ENCODE measurements at places on chromosomes 6 and 20.
A peak's percentile ranks its signal among the peaks of the same experiment; 100 is the strongest.

DNA sequence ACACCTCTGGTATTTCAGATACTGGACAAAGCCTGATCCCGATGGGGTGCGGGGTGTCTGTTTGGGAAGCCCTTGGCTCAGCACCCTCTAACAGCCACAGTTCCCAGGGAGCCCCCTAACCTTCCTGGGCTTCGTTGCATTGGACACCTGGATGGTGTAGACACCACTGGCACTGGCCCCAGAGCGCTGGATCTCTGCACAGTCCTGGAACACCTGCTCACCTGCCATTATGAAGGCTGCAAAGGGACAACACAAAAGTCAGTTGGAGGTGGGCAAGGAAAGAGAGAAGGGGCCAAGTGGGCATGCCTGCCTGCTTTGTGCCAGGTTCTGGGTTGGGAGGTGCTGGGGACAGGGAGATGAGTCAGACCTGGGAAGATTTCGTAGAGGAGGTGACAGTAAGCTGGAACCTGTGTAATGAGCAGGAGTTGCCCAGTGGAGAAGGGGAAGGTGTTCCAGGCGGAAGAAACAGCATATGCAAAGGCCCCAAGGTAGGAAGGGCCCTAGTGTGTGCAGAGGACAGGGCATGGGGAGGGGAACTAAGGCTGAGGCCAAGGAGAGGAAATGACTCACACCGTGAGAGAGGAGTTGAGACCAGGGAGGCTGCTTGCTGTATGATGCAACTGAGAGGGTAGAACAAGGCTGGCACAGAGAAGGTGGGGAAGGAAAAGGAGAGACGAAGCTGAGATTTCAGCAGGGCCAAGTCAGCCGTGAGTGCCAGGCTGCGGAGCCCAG lies 34.9 kb downstream of the ANGPT4 start:
- DNase-seq = peak; percentile 50

- no peak for DNase-seq
Observed at GRCh38 chr6:33071569-33071968, 1.9 kb downstream of the HLA-DPA1 start.

- no peak for DNase-seq
Observed at GRCh38 chr20:45008521-45009049, 42.3 kb downstream of the STK4 start.

- DNase-seq = no peak
Observed at GRCh38 chr6:135604035-135604860, 106.7 kb upstream of the AHI1 start.

DNA sequence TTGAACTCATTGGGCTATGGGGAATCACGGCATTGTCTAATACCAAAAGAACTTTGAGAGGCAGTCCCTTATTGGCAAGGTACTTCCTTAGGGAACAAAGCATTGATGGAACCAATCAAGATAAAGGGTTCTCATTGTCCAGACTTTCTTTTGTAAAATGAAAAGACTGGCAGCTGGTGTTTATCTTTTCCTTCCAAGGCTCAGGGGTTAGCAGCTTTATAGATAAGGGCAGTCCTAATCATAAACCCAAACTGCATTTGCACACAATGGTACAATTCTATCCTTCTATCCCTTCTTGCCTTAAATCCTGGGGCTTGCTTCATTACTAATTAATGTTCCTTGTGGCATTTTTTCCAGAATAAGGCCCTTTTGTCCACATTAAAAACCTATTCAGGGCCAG lies 28.6 kb downstream of the CDK19 start:
- DNase-seq = no peak

GRCh38 chr6:166586424-166587156 lies at the start of gene RAMACL:
RAMACL (minus strand) TSS chr6:166586678; CDS start chr6:166586477, 201 bp downstream.
- DNase-seq = no peak

DNA sequence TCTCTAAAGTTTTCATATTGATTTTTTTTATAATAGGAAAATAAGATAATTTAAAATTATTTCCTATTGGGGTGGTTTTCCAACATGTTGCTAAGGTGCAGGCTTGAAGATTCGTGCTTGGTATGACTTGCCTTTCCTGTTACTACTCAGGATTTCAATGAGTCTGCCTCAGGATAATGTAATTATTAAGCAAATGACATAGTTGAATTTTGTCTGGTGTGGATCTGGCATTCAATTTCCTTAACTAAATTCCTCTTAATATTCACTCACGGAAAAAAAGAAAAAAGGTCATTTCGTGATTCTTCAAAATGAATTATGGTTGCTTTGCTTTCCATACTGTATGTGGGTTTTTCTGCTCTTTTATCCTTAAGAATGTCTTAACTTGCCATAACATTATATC lies 9.3 kb upstream of the FILIP1 start:
- DNase-seq = no peak

All from AG08395 (cell line).